Right renal pelvis (tissue), 4 donors: ENCODE measurements at places on chromosomes 7 and 10. TPM values are rescaled to one million over a fixed set of nuclear protein-coding genes. Genes with fewer than 3 reads are reported as not detected.

Gene CFAP70
- 12.2 TPM for polyA plus RNA-seq

Gene PLA2G12B
- polyA plus RNA-seq = 7.3 TPM

Gene RELN
- 12.9 TPM for polyA plus RNA-seq

Gene TDRD1
- polyA plus RNA-seq = not detected

Gene MMP21
- 0.27 TPM for polyA plus RNA-seq

Gene MOGAT3
- polyA plus RNA-seq = 1.1 TPM

Gene CYP2C19
- polyA plus RNA-seq = not detected

Gene MACC1
- polyA plus RNA-seq = 11.2 TPM

Gene CNPY1
- polyA plus RNA-seq = not detected

Gene CPA4
- polyA plus RNA-seq = 0.29 TPM

Gene HELLS
- polyA plus RNA-seq = 35.5 TPM

Gene GPR26
- not detected for polyA plus RNA-seq

Gene ARHGEF35
- polyA plus RNA-seq = 23.3 TPM

Gene CRYGN
- polyA plus RNA-seq = 1.8 TPM

Gene DNAH11
- polyA plus RNA-seq = 2.4 TPM

Gene AGBL3
- polyA plus RNA-seq = 12.0 TPM

Gene LRRC18
- polyA plus RNA-seq = 0.10 TPM

Gene SPDYE6
- polyA plus RNA-seq = 1.2 TPM

Gene SORBS1
- polyA plus RNA-seq = 32.2 TPM

Gene RASSF4
- polyA plus RNA-seq = 32.3 TPM

Gene HPSE2
- polyA plus RNA-seq = 0.60 TPM

Gene FAM25A
- not detected for polyA plus RNA-seq

Gene FLNC
- 14.2 TPM for polyA plus RNA-seq

Gene HTR5A
- polyA plus RNA-seq = not detected

Gene OR2A1
- 0.27 TPM for polyA plus RNA-seq

Gene FAM20C
- polyA plus RNA-seq = 78.7 TPM

Gene TMEM196
- not detected for polyA plus RNA-seq

Gene CALHM2
- 15.0 TPM for polyA plus RNA-seq

Gene CNTNAP2
- 22.5 TPM for polyA plus RNA-seq

Gene CALHM3
- polyA plus RNA-seq = not detected

Gene FAM237B
- polyA plus RNA-seq = 0.90 TPM

Gene PPP1R17
- not detected for polyA plus RNA-seq

Gene VAX1
- 0.01 TPM for polyA plus RNA-seq

Gene CBLL1
- polyA plus RNA-seq = 36.4 TPM

Gene SUN3
- polyA plus RNA-seq = 0.44 TPM

Gene SMKR1
- 2.9 TPM for polyA plus RNA-seq

Gene MLXIPL
- 5.1 TPM for polyA plus RNA-seq

Gene FAM241B
- 10.3 TPM for polyA plus RNA-seq

Gene ODAD2
- 0.97 TPM for polyA plus RNA-seq
